ENCODE measurements at places on chromosomes 2 and 18.
A peak's percentile ranks its signal among the peaks of the same experiment; 100 is the strongest.

- no peak for DNase-seq
Observed at GRCh38 chr2:31388736-31389135, 25.8 kb downstream of the XDH start.

DNA sequence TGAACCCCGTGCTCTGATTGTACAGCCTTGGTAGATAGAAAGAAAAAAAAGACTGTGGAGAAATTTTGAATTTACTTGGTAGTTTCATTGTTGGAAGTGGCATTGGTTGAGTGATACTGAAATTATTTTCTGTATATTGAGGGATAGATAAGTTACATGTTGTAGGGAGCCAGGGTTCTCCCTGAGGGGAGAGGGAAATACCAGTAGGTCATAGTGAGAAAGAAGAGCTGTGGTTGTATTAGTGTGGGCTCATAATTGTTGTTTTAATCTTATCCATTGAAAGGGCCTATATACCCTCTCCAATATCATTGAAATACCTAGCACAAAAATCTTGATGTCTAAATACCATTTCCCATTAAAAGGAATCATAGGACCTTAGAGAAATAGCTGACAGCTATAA, 16.9 kb upstream of the RAB31 start:
- DNase-seq = no peak

DNA sequence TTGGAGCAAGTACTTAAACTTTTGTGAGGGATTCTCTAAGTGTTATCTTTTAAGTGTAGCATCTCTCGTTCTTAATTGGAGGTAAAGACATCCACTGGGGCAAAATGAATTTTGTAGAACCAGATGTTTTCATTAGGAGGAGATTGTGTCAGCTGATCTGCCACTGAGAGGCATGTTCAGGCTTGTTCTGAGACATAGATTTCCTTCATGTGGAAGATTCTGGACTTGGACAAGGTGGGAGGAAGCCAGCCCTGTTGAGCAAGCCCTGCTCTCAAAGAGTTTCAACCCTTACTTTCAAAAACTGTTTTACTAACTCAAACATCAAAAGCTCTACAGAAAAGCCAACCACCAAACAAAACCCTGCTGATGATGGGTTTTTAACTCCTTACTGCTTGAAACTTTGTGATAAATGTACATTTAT, 6.5 kb downstream of the MAP4K4 start:
- DNase-seq = no peak

DNA sequence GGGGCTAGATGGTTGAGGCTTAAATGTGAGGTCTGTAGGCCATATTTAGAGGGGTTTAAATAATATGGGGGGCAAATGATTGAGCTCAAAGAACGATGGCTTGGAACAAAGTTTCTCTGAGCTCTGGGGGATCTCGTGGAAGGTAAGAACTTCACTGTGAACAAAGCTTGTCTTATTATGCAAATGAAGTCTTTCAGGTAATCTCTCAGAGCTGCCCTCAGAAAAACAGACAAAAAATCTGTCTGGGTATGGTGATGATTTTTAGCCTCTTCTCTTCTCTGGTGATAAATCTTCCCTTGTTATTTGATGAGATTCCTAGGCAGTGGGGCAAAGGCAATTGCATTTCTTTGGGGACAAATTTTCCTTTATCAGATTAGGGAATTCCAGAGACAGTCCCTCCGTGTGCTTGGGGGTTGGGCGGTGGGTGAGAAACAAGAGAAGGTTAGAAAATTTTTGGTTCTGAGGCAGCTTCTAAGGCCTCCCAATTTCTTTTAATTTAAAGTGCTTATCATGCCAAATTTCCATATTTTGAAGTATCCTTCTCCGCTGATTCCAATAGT, 760.4 kb downstream of the TSN start:
- no peak for DNase-seq

- no peak for DNase-seq
Observed at GRCh38 chr18:39341129-39341528, 1775.5 kb upstream of the CELF4 start.

GRCh38 chr2:55099878-55100820, 49.9 kb upstream of the RTN4 start:
- peak; percentile 62 for DNase-seq

GRCh38 chr2:219565130-219566080, 5.9 kb downstream of the OBSL1 start:
- DNase-seq = no peak

DNA sequence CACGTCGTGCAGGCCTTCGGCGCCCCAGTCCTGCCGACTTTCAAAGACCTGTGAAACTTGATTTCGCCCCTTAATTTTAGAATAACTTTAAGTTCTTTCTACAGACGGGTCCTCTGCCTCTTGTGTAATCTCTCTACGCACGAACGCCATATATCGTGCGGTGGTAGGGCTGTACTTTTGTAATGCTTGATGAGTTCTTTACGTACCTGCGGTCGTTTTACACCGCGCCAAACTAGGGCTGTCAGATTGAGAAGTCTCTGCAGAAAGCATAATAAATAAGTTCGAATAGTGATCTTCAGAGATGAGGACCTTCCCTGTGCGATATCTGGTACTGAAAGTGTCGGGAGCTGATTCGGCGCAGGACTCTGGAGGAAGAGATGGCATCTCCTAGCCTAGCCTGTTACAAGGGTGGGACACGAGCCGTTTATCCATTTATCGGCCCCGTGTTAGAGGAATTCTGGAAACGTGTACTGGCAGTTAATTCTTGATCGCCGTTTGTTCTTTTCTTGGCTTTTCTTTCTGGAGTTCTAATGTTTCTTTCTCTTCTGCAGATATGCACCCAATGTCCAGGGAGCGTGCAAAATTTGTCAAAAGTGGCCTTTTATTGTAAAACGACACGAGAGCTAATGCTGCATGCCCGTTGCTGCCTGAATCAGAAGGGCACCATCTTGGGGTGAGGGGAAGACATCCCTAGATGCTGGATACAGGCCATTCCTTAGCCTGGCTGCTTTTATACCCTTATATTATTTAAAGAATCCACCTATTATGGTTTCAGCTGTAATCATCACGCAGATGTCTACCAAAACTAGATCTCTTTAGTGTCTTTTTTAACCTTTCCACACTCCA, 781 bp upstream of the SLC5A6 start:
- DNase-seq = peak; percentile 59

DNA sequence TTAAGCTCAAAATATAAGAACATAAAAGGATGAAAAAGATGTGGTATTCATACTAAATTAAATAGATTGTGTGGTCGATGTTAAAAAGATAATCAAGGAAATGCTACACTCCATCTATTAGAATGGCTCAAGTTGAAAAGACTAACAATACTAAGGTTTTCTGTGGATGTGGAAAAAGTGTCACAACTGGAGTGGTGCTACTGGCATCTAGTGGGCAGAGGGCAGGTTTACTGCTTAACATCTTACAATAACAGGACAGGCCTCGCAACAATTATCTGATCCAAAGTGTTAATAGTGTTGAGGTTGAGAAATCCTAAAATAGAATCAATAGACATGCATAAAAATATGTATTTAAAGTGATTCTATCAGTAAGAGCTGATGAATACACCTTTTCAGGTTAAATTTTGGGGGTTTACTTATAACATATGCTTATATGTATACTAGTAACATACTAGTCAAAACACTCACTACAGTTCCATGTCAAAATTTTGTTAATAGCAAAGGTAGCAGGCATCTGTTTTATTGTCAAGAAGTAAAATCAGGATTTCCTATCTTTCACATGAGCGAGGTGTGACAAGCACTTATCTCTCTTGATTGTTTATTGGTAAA, 91.5 kb upstream of the TMEFF2 start:
- peak; percentile 47 for DNase-seq

DNA sequence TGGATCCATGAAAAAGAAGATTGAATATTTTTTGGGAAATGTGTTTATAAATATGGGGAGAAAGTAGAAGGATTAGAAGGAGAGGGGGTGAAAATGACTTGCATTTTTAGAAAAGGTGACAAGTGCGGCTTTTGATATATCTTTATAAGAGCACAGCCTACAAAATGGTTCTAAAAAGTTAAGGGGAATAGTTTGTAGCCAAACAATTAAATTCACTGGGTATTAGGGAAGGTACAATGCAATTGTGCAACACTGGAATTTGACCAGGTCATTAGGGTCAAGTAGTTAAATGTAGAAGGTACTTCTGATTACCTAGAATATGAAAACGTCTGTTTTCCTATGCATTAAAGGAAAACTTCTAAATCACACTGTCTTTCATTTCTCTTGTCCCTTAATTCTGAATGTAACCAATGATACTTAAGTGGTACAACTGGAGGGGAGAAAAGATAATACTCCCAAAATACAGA, 44.5 kb upstream of the SERTAD2 start:
- DNase-seq = no peak

DNA sequence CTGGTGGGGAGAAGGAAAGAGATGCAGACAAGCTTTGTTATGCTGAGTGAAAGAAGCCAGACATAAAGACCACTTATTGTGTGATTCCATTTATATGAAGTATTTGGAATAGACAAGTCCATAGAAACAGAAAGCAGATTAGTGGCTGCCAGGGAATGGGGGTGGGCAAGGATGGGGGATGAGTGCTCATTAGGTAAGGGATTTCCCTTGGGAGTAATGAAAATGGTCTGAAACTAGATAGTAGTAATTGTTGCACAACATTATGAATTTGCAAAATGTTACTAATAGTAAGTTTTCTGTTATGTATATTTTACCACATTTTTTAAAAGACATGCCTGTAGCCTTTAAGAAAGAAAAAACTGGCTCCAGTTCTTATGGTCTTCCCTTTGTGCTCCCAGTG, 154.9 kb downstream of the LNPK start:
- DNase-seq = no peak
